ENCODE measurements at places on chromosomes 5 and 9.
A peak's percentile ranks its signal among the peaks of the same experiment; 100 is the strongest.

GRCh38 chr5:74624501-74624900 lies 16.0 kb downstream of the ENC1 start:
- no peak for DNase-seq

- no peak for DNase-seq
Measured at GRCh38 chr5:66337626-66338226, 193.6 kb downstream of the SREK1 start.

DNA sequence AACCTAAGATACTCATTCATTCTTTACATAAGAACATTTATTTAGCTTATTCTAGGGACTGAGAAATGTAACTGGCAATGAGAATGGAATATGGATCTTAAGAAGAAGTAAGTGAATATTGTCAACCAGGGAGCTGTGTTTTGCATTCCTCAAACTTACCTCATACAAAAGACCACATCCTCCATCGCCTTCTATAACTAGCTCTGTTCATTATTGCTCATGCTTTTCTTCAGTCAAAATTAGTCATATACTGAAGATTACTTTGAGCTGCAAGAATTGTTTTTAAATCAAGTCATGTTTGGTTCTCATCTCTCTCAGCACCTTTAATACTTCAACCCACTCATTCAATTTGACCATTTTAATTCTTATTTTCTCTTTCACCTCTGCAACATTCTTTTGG lies 140.3 kb upstream of the RASA1 start:
- DNase-seq, result no peak

GRCh38 chr9:72065076-72065475 lies 4.7 kb upstream of the C9orf57 start:
- no peak for DNase-seq

DNA sequence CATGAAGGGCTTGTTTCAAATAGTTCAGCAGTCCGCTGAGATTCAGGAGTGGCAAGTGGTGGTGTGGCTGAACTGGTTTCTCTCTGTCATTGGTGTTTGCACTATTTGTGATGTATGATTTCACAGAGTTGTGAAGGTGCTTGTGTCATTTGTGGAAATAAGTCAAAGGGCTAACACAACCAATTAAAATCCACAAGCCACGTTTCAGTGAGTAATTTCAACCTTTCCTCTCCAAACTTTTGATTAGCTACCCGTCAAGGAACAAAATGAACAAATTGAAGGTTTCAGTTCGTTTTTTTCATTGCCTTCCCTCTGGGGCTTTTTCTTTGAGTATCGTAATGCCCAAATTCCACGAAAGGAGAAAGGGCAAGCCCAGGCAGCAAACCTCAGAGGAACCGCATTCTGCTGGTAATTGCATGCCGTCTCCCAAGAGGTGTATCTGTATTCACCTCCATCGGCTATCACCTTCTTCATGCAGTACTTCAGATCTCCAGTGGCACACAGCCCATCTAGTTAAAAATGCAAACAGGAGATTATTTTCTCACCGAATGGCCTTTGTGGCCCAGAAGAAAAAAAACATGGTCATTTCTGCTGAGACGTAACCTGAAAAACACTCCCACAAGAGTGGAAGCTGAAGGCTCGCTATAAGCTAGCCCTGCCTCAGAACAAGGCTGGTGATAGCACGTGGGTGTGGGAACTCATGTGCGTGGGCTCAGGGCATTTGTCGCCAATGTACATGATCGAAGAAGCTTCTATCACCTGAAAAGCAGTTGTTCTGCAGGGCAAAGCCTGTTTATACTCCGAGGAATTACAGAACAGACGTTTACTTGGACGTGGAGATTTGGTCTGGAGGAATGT lies 197.1 kb downstream of the NR3C1 start:
- peak; percentile 36 for DNase-seq

DNA sequence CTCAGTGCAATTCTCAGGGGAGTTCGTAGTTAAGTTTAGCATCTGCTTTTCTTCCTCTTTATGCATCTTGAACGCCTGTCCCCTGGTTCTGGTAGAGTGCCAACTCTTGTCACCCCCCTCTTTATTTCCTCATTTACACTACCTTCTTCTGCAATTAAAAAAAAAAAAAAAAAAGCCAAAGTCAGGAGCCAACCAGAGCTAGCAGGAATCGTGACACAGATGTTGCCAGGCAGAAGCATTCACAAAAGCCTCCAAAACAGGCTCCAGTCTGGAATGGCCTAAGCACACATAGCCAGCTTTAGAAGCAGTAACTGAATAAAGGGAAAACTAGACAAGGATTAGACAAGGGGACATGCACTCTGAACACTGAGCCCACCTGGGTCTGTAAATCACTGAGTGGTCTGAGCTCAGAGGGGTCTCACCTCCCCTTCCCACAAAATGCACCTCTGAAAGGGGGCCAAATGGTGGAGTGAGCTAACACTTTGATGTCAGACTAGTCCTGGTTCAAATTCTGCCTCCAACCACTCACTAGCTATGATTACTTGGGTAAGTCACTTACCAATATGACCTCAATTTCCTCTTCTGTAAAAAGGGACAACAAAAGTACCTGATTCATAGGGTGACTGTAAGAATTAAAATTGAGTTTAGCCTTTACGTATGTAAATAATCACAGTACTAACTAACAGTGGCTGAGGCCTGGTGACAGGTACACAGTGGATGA lies 2.0 kb downstream of the CD74 start:
- DNase-seq, result peak; percentile 64

DNA sequence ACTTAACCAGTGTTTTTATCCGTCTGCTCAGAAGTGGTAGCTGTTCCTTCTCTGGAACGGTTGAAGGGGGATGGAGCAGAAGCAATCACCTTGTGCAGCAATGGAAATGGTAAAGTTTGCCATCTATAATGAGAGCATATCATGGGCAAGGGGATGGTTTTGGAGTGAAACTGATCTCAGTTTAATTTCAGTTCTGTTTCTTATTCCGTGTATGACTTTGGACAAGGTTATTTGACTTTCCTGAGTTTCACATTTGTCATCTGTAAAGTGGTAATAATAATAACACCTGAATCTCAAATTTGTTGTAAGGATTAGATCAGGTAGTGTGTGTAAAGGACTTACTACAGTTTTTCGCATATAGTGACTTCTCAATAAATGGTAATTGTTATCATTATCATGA lies 106.1 kb downstream of the PCSK1 start:
- no peak for DNase-seq
